Activated B cell treated with CpG ODN at 0.5 μM for 24 hours (primary cell): ENCODE measurements at places on chromosomes 6 and 20. TPM values are rescaled to one million over a fixed set of nuclear protein-coding genes. Genes with fewer than 3 reads are reported as not detected.
A peak's percentile ranks its signal among the peaks of the same experiment; 100 is the strongest.

DNA sequence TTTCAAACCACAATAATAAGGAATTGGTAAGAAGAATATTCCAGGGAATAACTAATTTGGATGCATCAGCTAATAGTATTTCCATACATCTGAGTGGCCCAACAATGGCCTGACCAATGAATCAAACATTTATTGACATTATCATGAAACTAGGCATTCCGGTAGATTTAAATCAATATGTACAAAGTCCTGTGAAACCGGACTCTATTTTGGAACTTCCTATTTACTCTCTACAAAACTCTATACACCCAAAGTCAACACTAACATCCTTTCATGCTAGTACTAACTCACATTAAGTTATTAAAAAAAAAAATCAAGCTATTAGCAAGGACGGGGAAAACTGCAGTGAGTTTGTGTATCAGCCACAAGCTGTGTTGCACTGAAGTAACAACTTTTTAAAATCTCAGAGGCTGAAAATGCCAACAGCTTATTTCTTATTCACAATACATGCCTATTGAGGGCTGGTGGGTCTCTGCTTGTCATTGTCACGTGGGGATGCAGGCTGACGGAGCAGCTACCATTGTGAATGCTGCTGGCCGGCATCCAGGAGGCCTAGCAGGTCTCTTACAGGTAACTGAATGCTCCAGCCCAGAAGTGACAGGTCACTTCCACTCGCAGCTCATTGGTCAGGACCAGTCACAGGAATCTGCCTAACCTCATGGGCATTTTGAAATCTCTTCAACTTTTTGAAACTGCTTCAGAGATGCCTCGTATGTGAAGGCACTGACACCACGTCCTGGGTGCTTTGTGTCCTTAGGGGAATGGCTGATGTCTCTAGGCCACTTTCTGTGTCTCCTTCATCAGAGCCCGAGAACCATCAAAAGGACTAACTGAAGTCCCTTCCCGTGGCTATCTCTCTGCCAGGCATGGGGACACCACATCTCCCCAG is 76.3 kb downstream of the SLC22A23 start:
- H3K27ac ChIP-seq: no peak overlapping the region
- H3K4me3 ChIP-seq: no peak overlapping the region
- H3K36me3 ChIP-seq: no peaks in the 10 kb centered on the region
- H3K27me3 ChIP-seq: peaks cover 23% of the 10 kb centered on the region
- H3K4me1 ChIP-seq: peaks cover 12% of the 10 kb centered on the region
- DNase-seq: no peak

DNA sequence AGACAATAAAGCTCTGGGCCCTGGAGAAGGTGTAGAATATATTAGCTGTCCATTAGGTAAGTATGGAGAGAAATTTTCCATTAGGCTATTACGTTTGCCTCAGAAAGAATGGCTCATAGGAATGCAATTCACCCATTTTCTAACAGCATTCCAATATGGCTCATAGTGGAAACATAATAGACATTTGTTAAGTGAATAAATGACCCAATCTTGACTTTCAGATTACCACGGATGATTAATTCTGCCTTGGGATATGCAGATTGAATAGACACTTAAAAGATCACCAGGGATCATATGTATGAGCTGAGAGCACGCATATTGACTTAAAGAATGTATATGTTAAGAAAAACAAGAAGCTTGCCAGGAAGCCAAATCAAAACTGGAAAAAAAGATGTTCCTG is 209.1 kb upstream of the CDYL start:
- no peak overlapping the region for H3K27ac ChIP-seq
- DNase-seq: no peak
- H3K27me3 ChIP-seq: peaks cover 15% of the 10 kb centered on the region
- H3K4me3 ChIP-seq: no peak overlapping the region

GRCh38 chr6:29976588-29977424 is 34.5 kb downstream of the HLA-A start:
- H3K4me1 ChIP-seq: peaks cover 33% of the 10 kb centered on the region
- peak overlapping the region; percentile 91 for H3K4me3 ChIP-seq
- H3K27me3 ChIP-seq: peaks cover 47% of the 10 kb centered on the region
- peak; percentile 45 for DNase-seq
- H3K27ac ChIP-seq: peak overlapping the region; percentile 26
- no peaks in the 10 kb centered on the region for H3K36me3 ChIP-seq

GRCh38 chr20:54622333-54623295 is 147.2 kb downstream of the DOK5 start:
- no peaks in the 10 kb centered on the region for H3K36me3 ChIP-seq
- no peak for DNase-seq
- H3K27ac ChIP-seq: no peak overlapping the region

DNA sequence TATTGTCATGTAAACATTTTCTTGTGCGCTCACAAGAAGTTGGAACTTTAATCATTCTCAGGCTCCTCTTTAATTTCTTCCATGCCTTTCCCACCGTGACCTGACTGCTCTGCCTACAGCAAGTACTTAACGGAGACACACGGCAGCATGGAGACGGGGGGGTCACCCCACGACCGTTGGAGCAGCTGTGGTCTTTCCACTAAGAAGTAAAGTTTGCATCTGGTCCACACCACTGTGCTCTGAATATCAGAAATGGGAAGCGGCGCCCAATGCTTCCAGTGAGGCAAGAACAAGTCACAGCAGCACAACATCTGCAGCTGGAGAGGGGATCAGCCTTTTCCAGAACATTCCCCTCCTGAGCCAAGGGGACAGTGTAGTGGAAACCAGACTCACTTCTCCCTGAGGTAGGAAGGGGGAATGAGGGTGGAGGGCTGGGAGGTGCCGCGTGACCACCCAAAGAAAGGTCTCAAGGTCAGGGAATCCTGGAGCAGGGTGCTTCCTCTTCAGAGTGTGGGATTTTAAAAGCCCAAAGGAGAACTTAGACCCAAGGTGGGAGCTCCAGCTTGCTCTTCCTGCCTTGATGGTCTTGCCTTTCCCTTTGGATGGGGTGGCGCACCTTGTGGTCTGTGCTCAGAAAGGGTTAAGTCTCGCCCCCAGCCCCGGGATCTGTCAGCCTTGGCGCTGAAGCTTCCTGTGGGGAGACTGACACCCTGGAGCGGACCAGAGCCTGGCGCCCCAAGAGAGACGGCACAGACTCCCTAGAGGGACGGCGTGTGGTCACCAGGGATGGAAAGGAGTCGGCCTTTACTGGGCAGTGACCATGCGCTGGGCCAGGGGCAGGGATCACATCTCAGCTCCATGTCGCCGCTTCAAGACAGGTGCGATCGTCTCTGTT is 25.6 kb upstream of the SMOC2 start:
- H3K4me3 ChIP-seq: no peak overlapping the region
- no peak for DNase-seq

GRCh38 chr20:45012682-45013302 is 46.5 kb downstream of the STK4 start:
- H3K4me1 ChIP-seq: peaks cover 19% of the 10 kb centered on the region
- no peak overlapping the region for H3K27ac ChIP-seq
- H3K27me3 ChIP-seq: no peaks in the 10 kb centered on the region
- DNase-seq: no peak
- no peak overlapping the region for H3K4me3 ChIP-seq
- H3K36me3 ChIP-seq: peaks cover 78% of the 10 kb centered on the region

DNA sequence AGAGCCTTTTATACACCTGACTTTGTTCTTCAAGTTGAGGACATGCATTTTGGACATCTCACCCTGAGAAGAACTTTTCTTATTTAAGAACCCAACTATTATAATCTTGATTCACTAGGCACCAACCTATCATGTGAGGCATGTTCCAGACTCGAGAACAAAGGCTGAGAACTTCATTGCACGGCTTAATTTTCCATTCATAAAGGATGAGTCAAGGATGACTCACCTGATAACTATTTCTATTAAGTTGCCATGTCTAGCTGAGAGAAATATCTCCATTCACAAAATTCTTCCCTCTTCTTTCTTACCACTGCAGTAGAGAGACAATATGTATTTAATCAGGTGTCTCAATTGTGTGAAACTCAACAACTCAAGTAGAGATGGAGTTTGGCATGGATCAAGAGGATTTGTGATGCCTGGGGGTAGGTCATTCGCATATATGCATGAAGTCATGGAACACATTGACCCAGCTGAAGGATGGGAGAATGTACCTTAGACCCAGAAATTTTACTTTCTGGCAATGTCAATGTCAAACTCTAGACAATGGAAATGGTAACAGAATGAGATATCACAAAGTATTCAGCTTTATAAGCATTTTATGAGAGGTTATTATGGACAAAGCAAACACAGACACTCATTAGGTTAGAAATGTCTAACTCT is 208.7 kb upstream of the PRND start:
- H3K4me3 ChIP-seq: no peak overlapping the region
- no peaks in the 10 kb centered on the region for H3K4me1 ChIP-seq
- H3K27ac ChIP-seq: no peak overlapping the region
- no peaks in the 10 kb centered on the region for H3K36me3 ChIP-seq
- peaks cover 22% of the 10 kb centered on the region for H3K27me3 ChIP-seq
- no peak for DNase-seq

DNA sequence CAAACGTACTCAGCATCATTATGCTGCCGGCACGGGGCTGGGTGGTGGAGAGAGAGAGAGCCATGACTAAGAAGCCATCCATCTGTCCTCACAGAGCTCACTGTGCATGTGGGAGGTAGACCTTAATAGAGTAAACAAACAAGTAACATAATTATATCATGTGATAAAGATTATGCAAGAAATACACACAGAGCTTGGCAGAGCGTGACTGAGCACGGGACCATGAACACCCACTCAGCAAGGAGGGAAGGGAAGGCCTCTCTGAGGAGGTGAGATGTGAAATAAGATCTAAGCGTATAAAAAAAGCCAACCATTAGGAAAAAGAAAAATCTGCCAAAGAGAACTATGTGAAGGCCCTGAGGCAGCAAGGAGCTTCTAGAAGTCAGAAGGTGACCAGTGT is 207.5 kb downstream of the PTPRT start:
- H3K4me3 ChIP-seq: no peak overlapping the region
- H3K27ac ChIP-seq: no peak overlapping the region
- no peaks in the 10 kb centered on the region for H3K27me3 ChIP-seq
- H3K4me1 ChIP-seq: no peaks in the 10 kb centered on the region

DNA sequence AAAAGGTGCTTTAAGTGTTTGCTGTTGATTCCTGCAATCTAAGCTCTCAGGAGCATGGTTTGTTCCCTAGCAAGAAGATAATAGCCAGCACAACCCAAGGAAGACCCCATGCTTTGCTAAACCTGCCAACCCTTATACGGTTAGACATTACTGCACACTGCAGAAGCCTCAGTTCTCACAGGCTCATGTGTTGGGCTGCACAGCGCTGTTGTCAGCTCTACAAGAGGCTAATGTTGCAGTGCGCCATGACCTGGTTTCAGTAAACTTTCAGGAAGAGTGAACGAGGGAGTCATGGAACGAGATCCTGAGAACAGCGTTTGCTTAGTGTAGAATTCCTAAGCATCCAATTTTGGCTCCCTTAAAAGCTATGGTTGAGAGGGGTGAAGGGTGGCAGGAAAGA is 218.5 kb downstream of the ARHGAP18 start:
- no peak for DNase-seq

- no peak overlapping the region for H3K4me3 ChIP-seq
- no peaks in the 10 kb centered on the region for H3K36me3 ChIP-seq
- H3K4me1 ChIP-seq: no peaks in the 10 kb centered on the region
These were observed 405.8 kb upstream of the SASH1 start for GRCh38 chr6:147936703-147937470.

DNA sequence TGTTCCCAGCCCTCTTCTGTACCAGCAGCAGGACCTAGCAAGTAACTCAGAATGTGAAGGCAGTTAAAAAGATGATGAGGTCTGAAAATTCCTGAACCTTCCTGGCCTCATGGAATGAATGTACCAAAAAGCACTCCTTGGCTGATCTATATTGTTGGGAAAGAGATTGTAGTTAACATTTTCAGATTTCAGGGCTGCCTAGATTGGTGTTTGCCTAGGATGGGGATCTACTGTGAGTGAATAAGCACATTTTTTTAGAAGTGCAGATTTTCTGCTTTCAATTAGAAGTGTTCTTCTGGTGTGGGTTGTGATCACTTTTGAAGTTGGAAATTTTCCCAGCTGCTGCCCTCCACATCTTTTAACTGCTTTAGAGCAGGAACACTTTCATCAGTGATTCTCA is 6.2 kb downstream of the MYLIP start:
- H3K36me3 ChIP-seq: peaks cover 55% of the 10 kb centered on the region
- DNase-seq: no peak
- H3K27ac ChIP-seq: no peak overlapping the region
- peaks cover 85% of the 10 kb centered on the region for H3K4me1 ChIP-seq

GRCh38 chr20:42938441-42939205 is 251.1 kb downstream of the PTPRT start:
- no peaks in the 10 kb centered on the region for H3K36me3 ChIP-seq
- H3K4me3 ChIP-seq: no peak overlapping the region
- H3K27me3 ChIP-seq: no peaks in the 10 kb centered on the region
- no peak for DNase-seq
- H3K27ac ChIP-seq: no peak overlapping the region
- H3K4me1 ChIP-seq: no peaks in the 10 kb centered on the region

DNA sequence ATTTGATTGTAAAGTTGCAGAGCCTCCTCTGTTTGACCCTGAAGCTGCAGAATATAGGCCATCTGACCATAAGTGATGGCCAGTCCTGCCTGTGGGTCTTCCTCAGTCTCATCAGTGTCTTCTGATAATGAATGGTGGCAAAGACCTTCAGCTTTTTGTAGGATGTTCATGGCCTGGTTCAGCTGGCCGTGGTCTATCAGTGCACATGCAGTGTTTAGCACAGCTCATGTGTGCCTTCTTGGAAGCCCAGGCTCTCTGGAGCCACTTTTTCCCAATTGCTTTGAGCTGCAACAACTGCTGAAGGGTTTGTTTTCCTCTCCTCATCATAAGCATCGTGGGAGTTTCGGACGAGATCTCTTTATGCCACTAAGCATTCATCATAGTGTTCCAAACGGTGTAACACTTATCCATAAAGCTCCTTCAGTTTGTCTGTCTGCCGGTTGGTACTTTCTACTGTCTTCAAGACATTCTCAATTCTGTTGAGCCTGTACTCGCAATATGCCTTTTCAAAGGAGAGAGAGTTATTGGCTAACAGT is 70.1 kb upstream of the TULP4 start:
- H3K4me1 ChIP-seq: peaks cover 39% of the 10 kb centered on the region
- H3K27ac ChIP-seq: peak overlapping the region; percentile 69
- peak overlapping the region; percentile 24 for H3K4me3 ChIP-seq
- no peak for DNase-seq
- peaks cover 16% of the 10 kb centered on the region for H3K36me3 ChIP-seq

Gene SDC4
- total RNA-seq: not detected in 2 replicates

Gene SPDEF
- 0.11 TPM in 1 of 2 replicates, not detected in the other for total RNA-seq

Gene PSORS1C1
- 0.49 and 0.93 TPM in 2 replicates for total RNA-seq

Gene CCN5
- total RNA-seq: not detected in 2 replicates

Gene SLC22A16
- not detected in 2 replicates for total RNA-seq

Gene SUMO4
- total RNA-seq: 6.7 and 7.9 TPM in 2 replicates

Gene SLC32A1
- total RNA-seq: not detected in 2 replicates

Gene GRIK2
- total RNA-seq: 0.11 and 0.17 TPM in 2 replicates

Gene SDCBP2
- 0.51 and 1.2 TPM in 2 replicates for total RNA-seq

Gene PREX1
- total RNA-seq: 65.0 and 71.4 TPM in 2 replicates

Gene CCN2
- 0.27 and 0.35 TPM in 2 replicates for total RNA-seq

Gene SLC35F1
- total RNA-seq: not detected in 2 replicates

Gene PCSK2
- total RNA-seq: not detected in 2 replicates

Gene BPI
- total RNA-seq: not detected in 2 replicates

Gene PPP1R3G
- total RNA-seq: 0.11 and 0.15 TPM in 2 replicates

Gene RUNX2
- 1.8 and 2.0 TPM in 2 replicates for total RNA-seq
